ENCODE measurements at places on chromosomes 7 and 10.

GRCh38 chr10:98338896-98339295 lies 70.9 kb upstream of the LOXL4 start:
- DNase-seq, result no peak

DNA sequence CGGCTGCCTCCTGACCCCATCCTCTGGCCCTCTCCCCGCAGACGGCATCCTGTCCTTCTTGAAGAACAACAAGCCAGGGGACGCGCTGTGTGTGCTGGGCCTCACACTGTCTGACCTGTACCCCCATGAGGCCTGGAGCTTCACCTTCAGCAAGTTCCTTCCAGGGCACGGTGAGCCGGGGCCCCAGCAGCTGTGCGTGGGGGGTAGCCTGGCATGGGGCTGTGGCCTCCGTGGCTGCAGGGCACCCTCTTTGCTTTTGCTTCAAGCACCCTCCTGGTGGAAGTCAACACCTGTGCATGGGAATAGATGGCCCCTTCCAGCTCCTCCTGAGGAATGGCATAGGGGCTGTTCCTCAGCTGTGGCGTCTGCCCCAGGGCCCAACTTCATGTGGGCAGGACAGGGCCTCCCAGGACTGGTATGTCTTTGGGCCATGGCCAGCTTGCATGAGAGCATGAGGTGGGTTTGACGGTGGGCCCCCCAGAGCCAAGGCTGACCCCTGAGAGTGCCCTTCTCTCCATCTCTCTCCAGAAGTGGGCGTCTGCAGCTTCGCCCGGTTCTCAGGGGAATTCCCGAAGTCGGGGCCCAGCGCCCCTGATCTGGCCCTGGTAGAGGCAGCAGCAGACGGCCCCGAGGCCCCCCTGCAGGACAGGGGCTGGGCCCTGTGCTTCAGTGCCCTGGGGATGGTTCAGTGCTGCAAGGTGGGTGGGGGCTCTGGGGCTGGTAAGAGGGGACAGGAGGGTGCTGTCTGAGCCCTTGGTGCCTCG lies 20.7 kb downstream of the AMZ1 start:
- DNase-seq, result no peak

- DNase-seq, result no peak
Observed at GRCh38 chr7:147012666-147013065, 896.1 kb downstream of the CNTNAP2 start.

DNA sequence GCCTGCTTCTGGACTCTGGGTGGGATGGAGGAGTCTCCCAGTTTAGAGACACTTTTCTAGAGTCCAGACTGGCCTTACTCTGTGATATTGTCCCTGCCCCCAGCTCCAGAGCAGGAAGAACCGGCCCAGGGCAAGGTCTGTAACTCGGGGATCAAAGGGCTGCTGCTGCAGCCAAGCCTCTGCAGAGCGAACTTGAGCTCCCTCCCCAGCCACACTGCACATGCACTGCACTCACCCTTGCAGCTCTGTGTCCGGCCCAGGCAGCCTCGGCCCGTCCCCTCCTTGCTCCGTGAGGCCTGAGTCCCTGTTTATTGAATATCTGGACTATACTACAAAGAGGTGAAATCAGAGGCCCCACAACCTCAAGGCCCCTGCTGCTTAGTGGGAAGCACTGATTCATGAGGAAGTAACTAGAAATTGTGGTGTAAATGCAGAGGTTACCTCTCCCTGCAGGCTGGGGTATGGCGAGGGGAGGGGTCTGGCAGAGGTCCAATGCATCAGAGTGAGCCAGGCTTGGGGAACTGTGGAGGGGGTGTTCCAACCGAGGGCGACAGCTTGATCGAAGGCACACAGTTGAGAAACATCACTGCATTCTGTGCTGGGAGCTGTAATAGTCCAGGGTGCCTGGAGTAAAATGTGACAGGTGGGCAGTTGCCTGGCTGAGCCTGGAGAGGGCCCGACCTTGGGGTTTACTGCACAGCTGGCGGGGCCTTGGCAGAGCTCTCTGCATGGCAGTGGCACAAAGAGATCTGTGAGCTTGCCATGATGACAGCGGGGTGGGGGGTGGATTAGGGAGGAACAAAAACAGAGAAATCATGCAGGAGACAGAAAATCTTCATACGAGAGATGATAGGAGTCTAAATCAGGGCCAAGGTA lies 49.1 kb downstream of the AOC1 start:
- no peak for DNase-seq

GRCh38 chr7:151553356-151553755 lies 33.7 kb upstream of the RHEB start:
- no peak for DNase-seq

DNA sequence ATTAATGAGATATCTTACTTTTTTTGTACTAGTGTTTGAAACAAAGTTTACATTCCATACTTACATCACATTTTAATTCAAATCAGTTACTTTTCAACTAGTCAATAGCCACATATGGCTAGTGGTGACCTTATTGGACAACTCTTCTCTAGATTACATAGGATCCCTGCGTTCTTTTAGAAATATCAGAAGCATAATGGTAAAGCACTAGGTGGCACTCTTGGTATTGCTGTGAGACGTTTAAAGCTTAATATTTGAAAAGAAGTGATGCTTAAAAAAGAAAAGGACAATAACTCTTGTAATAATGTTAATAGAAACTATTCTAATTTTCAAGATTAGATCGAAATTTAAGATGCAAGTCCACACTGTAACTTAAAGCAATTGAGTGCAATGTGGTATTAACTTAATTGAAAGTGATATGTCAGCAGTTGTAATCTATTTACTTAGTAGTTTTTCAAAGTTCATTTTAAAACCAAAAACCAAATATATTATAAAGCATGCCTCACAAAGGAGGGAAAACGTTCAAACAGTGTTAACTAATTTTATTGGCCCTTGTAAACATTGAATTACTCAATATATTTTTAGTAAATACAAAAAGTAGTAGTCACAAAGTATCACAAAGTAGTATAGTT lies 339.1 kb downstream of the ATRNL1 start:
- DNase-seq, result peak; percentile 23

GRCh38 chr7:44151956-44152355 lies 10.8 kb upstream of the MYL7 start:
- no peak for DNase-seq

- DNase-seq, result no peak
Observed at GRCh38 chr10:21518641-21519396, 6.7 kb downstream of the SKIDA1 start.

DNA sequence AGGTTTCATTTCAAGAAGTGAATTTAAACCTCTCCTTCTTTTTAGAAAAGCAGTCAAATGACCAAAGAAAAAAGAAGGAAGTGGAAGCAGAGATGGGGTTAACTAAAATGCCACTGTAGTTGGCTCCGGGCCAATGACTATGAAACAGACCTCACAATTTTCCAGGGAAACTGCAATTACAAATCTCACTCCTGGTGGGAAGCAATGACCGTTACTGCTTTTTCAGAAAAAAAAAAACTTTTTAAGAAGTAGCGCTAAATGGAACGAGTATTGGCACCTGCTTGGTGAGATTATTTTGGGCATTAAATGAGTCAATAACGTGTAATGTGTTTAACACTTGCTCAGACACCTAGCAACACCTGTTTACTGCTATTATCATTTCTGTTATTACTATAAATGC lies 1.2 kb downstream of the SFRP4 start:
- DNase-seq, result no peak

- no peak for DNase-seq
Observed at GRCh38 chr10:5556576-5556975, 31.8 kb downstream of the CALML3 start.

DNA sequence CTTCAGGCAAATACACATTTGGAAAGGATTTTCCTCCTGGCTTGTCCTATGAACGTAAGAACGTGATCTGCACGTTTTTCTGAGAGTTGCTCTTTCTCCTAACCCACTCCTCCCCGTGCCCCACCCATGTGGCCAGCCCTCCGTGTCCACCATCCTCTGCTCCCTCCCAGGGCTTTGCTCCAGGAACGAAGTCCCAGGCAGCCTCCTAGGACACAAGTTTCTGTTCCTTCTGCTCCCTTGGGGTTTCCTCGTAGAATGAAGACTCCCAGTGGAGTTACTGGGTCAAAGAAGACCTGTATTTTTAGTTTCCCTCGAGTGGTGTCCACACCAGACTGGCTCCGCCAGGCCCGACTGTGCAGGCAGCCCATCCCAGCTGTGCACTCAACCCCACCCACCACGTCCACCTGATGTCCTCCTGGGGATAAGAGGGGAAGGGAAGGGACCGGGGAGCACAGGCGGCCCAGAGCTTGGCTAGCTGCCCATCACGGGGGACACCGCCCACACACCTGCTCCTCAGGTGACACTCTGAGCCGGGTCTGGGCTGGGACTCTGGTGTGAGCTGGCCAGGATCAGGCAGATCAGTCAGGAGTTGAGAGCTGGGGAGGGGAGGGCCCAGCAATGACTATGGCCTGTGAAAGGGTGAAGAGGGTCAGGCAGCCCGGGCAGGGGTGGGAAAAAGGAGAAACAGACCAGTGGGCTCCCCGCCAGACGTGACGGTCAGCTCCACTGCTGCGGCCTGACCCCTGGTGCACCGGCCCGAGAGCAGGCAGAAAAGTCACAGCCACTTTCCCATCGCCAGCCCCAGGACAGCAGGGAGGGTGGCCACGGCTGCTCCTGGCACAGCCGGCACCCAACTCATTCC lies 54.3 kb upstream of the PPP2R2D start:
- DNase-seq, result no peak

DNA sequence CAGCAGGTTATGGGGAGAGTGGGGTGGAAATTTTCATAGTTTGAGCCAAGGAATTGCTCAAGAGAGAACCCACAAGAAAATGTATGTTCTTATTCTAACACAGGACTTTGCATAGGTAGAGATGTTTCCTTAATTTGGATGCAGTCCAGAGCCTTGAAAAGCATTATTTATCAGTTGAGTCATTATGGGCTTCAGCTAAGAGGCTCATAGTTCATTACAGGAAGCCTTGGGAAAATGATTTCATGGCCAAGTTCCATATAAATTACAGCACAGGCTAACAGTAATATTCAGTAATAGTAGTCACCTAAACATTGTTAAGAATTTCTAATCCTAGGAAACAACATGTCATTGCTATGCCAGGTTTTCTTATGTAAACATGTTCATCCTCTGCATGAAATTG lies 131.1 kb upstream of the PTPRZ1 start:
- peak; percentile 29 for DNase-seq

DNA sequence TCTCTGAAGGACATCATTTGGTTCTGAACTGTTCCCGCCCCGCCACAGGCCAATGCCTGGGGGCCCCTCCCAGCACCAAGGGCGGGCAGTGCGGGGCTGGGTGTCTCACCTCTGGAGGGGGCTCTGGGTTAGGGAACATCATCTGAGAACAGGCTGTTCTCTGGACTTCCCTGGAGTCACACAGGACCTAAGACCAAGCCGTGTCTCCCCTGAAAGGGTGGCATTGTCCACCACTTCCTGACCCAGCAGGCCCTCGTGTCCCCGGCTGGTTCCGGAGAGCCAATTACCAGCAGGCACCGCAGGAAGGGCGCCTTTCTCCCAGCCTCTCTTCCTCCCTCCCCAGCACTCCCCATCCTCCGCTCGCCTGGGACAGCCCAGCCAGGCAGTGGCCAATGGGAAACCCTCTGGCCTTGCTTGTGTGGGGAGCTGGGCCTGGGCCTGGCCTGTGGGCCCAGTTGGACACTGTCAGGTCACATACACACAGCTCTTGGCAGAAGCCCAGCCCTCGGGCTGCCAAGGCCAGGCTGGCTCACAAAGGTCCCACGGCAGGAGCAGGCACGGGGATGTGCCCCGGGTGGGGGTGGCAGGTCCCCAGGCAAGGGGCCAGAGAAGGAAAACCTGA lies 119.5 kb downstream of the SPDYE5 start:
- DNase-seq, result no peak

DNA sequence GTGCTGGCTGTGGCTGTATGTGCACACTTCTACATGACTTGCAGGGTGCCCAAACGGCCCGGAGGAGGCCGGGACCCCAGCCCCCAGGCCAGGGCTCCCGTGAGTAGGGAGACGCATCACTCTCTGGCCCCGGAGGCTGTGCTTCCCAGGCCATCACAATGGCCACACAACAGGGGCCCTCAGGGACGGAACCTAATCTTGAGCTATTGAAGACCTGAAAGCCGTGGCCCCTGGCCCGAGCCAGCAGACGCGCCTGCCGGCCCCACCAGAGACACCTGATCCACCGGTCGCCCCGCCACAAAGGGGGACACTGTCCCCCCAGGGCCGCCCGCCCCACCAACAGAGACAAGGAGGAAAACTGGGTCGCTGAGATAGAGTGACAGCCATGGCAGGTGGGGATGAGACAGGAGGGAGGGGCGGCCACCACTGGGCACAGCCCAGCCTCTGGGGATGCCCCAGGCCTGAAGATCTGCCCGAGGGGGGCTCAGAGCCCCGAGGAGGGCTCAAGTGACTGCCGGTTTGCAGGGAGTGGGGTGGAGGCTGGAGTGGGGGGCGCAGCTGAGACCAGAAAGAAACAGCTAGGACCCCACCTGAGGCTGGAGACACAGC lies 10.2 kb upstream of the LFNG start:
- DNase-seq, result no peak

All from astrocyte of the cerebellum (primary cell).